ENCODE measurements at places on chromosomes 12 and 14. TPM values are rescaled to one million over a fixed set of nuclear protein-coding genes. Genes with fewer than 3 reads are reported as not detected.

The BRF1 gene
- total RNA-seq, result 28.7 TPM

The DNAL1 gene
- total RNA-seq, result 7.8 TPM

The RIN3 gene
- 61.3 TPM for total RNA-seq

The SLC48A1 gene
- 12.8 TPM for total RNA-seq

The PROX2 gene
- not detected for total RNA-seq

The ATP2B1 gene
- total RNA-seq, result 110 TPM

The NID2 gene
- total RNA-seq, result not detected

The PCK2 gene
- total RNA-seq, result 82.1 TPM

The TRHDE gene
- total RNA-seq, result not detected

The INHBE gene
- 0.29 TPM for total RNA-seq

The STAC3 gene
- 5.5 TPM for total RNA-seq

The MEG3 gene
- total RNA-seq, result not detected

The A2ML1 gene
- total RNA-seq, result not detected

The LHX5 gene
- not detected for total RNA-seq

The LIN7A gene
- not detected for total RNA-seq

The POTEM gene
- total RNA-seq, result not detected

The CCDC38 gene
- total RNA-seq, result 0.42 TPM

The OR4E2 gene
- total RNA-seq, result not detected

The HOXC9 gene
- not detected for total RNA-seq

The PZP gene
- not detected for total RNA-seq

The TEX22 gene
- total RNA-seq, result 2.8 TPM

The EXOC3L4 gene
- not detected for total RNA-seq

The SDSL gene
- 0.20 TPM for total RNA-seq

The ACVR1B gene
- 10.0 TPM for total RNA-seq

The GDF11 gene
- 6.4 TPM for total RNA-seq

The ENDOU gene
- total RNA-seq, result 0.37 TPM

The TMEM253 gene
- not detected for total RNA-seq

The USP44 gene
- total RNA-seq, result 5.4 TPM

The RNASE7 gene
- total RNA-seq, result not detected

The TAS2R9 gene
- not detected for total RNA-seq

The KRT80 gene
- not detected for total RNA-seq

The FLVCR2 gene
- 12.5 TPM for total RNA-seq

The KRT83 gene
- not detected for total RNA-seq

The AQP2 gene
- not detected for total RNA-seq

The MOAP1 gene
- total RNA-seq, result 21.3 TPM

The MIPOL1 gene
- not detected for total RNA-seq

The GLT1D1 gene
- total RNA-seq, result not detected

The TAS2R10 gene
- 0.44 TPM for total RNA-seq

The CARMIL3 gene
- 3.9 TPM for total RNA-seq

The RFLNA gene
- total RNA-seq, result not detected

The IFNG-AS1 gene
- 3.2 TPM for total RNA-seq

The COL2A1 gene
- total RNA-seq, result not detected

The SEL1L gene
- 52.9 TPM for total RNA-seq

The SSPN gene
- total RNA-seq, result 4.6 TPM

The MIA2 gene
- 27.1 TPM for total RNA-seq

The ADCY4 gene
- 2.4 TPM for total RNA-seq

The TOMM20L gene
- not detected for total RNA-seq

The SIX4 gene
- total RNA-seq, result not detected
